Peyer's patch (tissue), 4 donors: ENCODE measurements at places on chromosomes 12 and 14. TPM values are rescaled to one million over a fixed set of nuclear protein-coding genes. Genes with fewer than 3 reads are reported as not detected.

The COX8C gene
- not detected for total RNA-seq

The B3GNT4 gene
- 0.70 TPM for total RNA-seq

The PIANP gene
- total RNA-seq: not detected

The CLMN gene
- 36.3 TPM for total RNA-seq

GRCh38 chr12:28268608-28269229, 78.5 kb downstream of the CCDC91 start:
- H3K36me3 ChIP-seq: no peaks in the 10 kb centered on the region
- H3K4me3 ChIP-seq: no peak overlapping the region
- no peaks in the 10 kb centered on the region for H3K4me1 ChIP-seq
- DNase-seq: no peak
- no peaks in the 10 kb centered on the region for H3K27me3 ChIP-seq

- H3K27me3 ChIP-seq: no peaks in the 10 kb centered on the region
- no peaks in the 10 kb centered on the region for H3K4me1 ChIP-seq
- no peak overlapping the region for H3K4me3 ChIP-seq
- DNase-seq: peak; percentile 87
Measured at GRCh38 chr14:103546652-103547454, 15.6 kb downstream of the BAG5 start.

DNA sequence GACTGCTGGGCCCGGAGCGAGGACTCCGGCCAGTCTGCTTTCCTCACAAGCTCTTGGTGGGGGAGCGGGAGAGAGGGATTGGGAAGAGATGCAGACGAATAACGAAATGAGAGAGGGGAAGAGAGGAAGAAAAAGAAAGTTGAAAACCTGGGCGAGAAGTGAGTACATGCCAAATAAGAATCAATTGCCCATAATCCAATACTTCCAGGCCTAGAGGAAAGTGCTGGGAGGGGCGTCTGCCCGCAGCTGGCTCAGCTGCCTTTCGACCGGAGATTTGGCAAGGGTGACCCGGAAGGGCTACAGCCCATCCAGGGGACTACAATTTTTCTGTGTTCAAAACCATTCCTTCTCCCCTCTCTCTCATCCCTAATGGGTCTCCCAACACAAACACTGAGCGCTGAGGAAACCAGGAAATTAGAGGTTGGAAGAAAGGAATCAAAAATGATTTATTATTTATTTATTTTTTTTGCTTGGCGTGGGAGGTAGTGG, 4.9 kb downstream of the NKX2-1 start:
- no peaks in the 10 kb centered on the region for H3K36me3 ChIP-seq
- H3K4me1 ChIP-seq: no peaks in the 10 kb centered on the region
- no peak overlapping the region for H3K27ac ChIP-seq
- H3K4me3 ChIP-seq: no peak overlapping the region

GRCh38 chr12:52433501-52434080, 580 bp downstream of the KRT75 start:
- no peak overlapping the region for H3K4me3 ChIP-seq
- no peaks in the 10 kb centered on the region for H3K27me3 ChIP-seq
- H3K36me3 ChIP-seq: no peaks in the 10 kb centered on the region
- DNase-seq: no peak
- no peak overlapping the region for H3K27ac ChIP-seq
- no peaks in the 10 kb centered on the region for H3K4me1 ChIP-seq

GRCh38 chr14:85024931-85025330, 505.0 kb upstream of the FLRT2 start:
- no peaks in the 10 kb centered on the region for H3K4me1 ChIP-seq
- DNase-seq: no peak
- no peak overlapping the region for H3K4me3 ChIP-seq
- H3K27ac ChIP-seq: no peak overlapping the region
- H3K36me3 ChIP-seq: no peaks in the 10 kb centered on the region

DNA sequence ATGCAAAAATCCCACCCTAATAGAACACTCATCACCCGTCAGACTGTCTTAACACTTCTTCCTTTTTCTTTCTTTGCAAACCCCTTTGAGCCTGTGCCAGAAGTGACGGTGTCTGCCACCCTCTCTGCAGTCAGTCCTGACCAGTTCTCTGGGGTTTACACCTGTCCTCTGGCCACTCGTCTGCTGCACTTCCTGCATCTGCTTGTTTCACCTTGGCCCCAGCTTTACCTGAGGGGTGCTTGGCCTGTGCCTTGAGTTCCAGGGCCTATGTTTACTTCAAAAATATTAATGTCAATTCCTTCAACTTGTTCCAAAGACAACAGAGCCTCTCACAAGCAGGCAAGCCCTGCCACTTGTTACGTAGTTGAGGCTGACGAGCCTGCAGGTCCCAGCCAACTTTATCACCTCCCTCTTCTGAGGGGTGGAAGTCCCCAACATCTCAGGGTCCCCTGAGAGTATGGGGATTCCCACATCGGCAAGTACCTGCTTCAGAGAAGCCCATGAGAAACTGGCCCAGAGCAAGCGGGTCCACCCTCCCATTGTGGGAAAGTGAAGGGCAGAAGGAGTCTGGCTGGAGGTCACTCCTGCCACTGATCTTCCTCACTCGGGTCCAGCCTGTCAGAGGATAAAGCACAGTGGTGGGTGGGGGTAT, 205.4 kb downstream of the DAD1 start:
- H3K27me3 ChIP-seq: no peaks in the 10 kb centered on the region
- DNase-seq: no peak
- H3K27ac ChIP-seq: peak overlapping the region; percentile 42
- no peaks in the 10 kb centered on the region for H3K36me3 ChIP-seq

DNA sequence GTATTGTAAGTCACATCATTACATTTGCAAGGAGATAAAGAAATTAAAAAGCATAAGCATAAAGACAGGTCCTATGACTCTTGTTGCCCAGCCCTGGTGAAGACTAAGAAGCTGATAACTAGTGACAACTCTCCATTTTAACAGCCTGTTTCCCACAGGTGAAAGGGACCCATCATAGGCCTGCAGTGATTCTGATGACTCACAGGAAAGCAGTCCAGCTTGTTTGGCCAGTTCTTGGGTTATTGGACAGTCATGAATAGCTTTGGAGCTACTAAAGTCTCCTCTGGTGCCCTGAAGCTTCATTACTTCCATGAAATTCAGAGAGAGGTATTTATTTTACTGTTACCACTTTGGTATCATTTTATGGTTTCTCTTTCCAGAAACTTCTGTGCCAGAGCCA, 55.5 kb upstream of the DYRK2 start:
- peak overlapping the region; percentile 43 for H3K27ac ChIP-seq
- DNase-seq: no peak
- H3K4me3 ChIP-seq: no peak overlapping the region
- H3K36me3 ChIP-seq: no peaks in the 10 kb centered on the region
- H3K4me1 ChIP-seq: no peaks in the 10 kb centered on the region

- no peak overlapping the region for H3K4me3 ChIP-seq
- H3K4me1 ChIP-seq: no peaks in the 10 kb centered on the region
- no peak for DNase-seq
- no peak overlapping the region for H3K27ac ChIP-seq
Measured at GRCh38 chr12:103697971-103698751, 111.1 kb downstream of the STAB2 start.

DNA sequence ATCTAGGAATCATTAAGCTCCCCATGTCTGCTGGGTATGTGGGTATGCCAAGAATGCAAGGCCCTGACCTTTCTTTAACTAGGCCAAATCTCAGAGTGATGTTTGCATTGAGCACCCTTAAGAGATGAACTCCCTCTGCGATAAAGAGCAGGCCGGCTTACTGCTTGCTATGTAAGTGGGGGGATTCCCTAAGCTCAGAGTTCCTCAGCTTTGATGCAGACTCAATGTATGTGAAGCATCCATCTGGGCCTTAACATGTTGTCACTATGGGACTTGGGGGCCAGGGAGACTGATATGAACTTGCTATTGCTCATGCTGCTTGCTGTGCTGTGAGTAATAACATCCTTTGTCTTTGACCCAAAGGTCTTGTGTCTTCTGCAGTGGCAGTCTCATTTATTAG, 149.7 kb downstream of the C12orf75 start:
- H3K4me1 ChIP-seq: no peaks in the 10 kb centered on the region
- H3K36me3 ChIP-seq: no peaks in the 10 kb centered on the region
- H3K4me3 ChIP-seq: no peak overlapping the region

DNA sequence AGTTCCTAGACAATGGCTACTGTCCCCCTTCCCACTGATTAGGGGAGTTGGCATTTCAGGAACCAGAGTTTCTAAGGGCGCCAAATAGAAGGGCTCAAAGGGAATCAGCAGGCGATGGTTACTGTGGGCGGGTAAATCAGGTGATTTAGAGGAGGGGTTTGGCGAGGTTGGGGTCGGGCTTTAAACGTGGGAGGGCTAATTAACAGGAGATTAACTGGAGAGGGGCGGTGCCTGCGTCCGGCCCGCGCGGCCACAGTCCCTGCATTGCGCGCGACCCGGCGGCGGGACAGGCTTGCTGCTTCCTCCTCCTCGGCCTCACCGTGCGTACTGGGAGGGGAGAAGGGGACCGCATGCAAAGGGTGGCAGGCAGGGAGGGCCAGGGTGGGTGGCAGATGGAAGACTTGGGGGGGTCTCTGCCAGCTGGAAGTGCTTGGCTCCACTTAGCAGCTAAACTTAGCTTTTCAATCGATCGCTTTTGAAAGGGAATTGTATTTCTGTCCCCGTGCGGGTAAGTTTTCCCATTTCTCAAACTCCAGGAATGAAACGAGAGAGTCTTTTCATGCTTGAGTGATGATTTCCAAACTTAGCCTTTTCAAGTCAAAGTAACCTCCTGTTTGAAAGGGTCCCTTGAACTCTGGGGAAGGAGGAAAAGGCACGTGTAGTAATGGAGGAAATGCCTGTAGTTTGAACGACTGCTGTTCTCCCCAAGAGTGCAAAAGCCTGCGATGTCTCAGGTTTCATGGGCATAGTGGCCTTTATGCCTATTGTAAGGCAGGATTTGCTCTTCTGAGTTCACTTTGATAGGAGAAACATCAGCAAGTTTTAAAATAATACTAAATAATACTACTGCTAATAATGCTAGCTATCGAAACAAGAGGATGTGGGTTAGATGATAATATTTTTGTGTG, at the start of gene MGST1:
TSS of gene MGST1 (plus strand) at position 255 of the 908 bp plus-strand sequence. CDS start 6,608 bp downstream, outside the sequence.
- peak; percentile 79 for DNase-seq
- peak within 1 kb of the TSS; percentile 25 for H3K4me3 ChIP-seq
- H3K36me3 ChIP-seq: no peaks in the 10 kb centered on the region
- H3K27ac ChIP-seq: peak within 1 kb of the TSS; percentile 67
